ENCODE measurements at places on chromosomes 3 and 15.
A peak's percentile ranks its signal among the peaks of the same experiment; 100 is the strongest.

DNA sequence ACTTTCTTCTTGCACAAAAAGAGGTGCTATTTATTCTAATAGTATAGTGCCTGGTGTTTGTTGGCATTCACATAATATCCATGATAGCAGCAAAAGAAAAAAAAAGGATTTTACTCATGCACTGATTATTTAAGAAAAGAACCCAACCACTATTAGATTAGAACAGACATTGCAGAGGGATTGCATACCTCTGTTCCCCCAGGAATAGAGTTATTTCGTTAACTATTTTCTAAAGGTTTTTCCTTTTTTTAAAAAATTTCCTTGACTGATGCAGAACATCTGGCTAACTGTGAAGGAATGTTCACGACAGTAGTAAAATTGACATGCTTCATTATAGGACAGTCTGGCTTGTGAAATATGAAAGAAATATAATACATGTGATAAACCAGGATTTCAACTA is 136.6 kb upstream of the PTX3 start:
- no peak for DNase-seq

DNA sequence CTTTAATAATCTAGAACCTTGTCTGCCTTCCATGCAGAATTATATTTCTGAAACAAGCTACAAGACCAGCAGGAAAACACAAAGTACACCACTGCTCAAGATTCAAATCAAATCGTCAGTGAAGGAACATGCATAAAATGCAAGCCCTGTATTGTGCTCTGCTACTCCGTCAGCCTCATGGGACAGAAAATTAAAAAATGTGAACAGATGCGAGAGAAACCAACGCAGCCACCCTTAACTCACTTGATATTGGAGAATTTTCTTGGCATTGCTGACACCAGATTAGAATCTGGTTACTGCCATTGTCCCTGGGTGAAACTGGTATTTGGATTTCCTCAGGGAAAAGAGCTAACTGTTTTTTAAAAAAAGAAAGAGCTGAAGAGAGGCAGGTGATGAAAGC is 23.6 kb downstream of the ANXA2 start:
- DNase-seq = no peak

DNA sequence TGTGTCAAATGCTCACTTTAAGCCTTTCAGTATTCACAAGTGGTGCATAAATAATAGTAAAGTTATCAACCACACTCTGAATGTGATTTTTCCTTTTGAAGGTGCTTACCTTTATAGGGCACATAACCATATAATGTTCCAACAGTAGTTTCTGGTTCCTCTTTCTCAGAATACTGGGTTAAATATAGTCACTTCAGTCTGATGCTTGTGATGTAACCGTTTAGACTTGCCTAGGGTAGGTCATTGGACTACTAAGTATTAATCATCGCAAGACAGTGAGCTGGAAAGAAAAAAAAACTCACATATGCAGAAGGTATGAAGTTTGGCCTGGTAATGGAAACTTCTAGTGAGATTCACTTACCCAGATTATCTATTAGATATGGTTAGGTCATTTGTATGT is 1.9 kb downstream of the KBTBD8 start:
- DNase-seq = no peak

GRCh38 chr3:108036401-108036800 is 54.4 kb downstream of the CD47 start:
- DNase-seq = no peak

DNA sequence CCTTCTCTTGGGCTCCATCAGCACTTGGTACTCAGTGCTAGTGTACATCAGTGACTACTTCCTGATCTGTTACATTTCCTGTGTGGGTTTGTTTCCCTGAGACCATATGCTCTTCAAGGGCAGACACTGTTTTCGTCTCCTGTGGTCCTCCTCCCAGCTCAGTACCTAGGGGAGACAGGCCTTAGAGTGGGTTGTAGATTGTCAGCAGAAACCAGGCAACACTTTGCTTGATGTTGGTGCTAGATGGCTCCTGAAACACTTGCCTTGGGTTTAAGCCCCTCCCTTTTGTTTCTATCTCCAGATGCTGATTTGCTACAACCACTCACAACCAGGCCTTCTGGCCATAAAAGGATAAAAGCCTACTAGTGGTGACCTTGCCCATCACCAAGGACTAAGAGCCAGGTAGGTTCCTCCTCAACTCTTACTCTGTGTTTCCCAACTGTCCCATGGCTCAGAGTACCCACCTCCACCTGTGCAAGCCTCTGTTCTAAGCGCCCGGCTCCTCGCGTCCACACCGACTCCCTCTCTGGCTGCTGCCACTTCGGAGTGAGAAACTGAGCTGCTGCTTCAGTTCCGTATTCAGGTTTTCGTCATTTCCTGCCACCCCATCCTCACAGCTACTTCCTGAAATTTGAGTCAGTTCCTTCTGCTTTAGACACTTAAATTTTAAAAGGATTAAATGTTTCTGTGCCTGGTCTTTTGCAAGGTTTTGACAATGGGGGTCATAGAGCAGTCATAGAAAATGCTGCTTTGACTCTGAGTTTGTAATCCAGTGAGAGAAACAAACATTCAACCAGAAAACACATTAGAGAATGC is at the start of gene HCLS1:
Gene HCLS1, minus strand, starts transcription at position 548 of the 816 bp plus-strand sequence. CDS start 2,556 bp downstream, outside the sequence.
- peak; percentile 48 for DNase-seq

- no peak for DNase-seq
These were observed at the start of gene CDHR4 for GRCh38 chr3:49799761-49800160. Gene CDHR4, minus strand, starts transcription at chr3:49799873. Its CDS starts 61 bp downstream, at chr3:49799812.
